Kidney epithelial cell (primary cell): ENCODE measurements at places on chromosomes 5 and 9.

GRCh38 chr5:170440771-170441392, 51.7 kb upstream of the KCNMB1 start:
- no peak for DNase-seq

GRCh38 chr5:110853267-110853666, 114.5 kb downstream of the SLC25A46 start:
- DNase-seq, result no peak

GRCh38 chr5:157740229-157740610, 3.3 kb upstream of the LSM11 start:
- no peak for DNase-seq

DNA sequence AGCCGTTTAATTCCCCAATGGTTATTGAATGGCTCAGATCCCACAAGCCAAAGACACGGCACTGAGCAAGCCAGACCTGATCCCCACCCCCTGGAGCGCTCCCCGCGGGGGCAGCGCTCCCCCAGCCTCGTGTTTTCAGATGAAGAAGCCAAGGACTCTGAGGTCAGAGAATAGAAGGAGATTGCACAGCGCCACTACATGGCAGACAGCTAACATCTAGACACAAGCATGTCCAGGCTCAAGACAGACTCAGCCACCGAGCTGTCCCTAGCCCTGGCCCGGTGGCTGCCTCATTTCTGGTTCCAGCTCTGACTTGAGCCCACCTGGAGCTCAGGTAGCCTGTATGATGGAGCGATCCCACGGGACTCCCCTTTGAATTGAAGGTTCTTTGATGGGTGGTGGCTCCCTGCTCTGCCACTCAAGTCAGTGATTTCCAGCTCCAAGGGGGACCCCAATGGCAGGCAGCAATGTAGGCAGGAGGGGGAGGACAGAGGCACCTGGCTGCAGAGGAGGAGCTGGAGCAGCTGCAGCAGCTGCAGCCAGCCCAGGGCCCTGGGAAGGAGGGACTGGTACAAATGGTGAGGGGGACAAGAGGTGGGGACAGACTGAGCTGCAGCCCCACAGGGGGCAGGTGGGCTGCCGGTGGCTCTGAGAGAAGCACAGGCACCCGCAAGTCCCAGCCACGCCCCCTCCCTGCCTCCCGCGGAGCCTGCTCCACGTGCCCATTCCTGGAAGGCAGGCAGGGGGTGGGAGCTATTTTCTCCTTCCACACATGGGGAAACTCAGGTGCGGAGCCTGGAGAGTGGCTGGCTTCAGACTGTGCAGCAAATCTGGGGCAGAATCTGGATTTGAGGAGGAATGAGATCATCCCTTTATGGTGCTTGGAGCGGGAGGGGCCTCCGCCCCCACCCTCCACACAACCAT, 40.2 kb downstream of the NTNG2 start:
- DNase-seq, result no peak

DNA sequence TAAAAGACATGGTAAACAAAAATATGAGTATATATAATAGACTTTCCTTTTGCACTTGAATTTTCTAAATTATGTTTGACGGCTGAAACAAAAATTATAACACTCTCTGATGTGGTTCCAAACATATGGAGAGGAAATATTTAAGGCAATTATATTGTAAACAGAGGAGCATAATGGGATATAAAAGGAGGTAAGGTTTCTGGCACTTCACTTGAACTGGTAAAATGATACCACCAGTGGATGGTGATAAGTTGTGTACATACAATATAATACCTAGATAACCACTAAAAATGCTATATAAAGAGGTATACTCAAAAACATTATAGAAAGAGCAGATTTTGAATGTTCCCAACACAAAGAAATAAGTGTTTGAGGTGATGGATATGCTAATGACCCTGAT, 192.9 kb upstream of the RAD23B start:
- DNase-seq, result no peak

GRCh38 chr5:126394211-126394788, 28.9 kb upstream of the GRAMD2B start:
- DNase-seq, result no peak

DNA sequence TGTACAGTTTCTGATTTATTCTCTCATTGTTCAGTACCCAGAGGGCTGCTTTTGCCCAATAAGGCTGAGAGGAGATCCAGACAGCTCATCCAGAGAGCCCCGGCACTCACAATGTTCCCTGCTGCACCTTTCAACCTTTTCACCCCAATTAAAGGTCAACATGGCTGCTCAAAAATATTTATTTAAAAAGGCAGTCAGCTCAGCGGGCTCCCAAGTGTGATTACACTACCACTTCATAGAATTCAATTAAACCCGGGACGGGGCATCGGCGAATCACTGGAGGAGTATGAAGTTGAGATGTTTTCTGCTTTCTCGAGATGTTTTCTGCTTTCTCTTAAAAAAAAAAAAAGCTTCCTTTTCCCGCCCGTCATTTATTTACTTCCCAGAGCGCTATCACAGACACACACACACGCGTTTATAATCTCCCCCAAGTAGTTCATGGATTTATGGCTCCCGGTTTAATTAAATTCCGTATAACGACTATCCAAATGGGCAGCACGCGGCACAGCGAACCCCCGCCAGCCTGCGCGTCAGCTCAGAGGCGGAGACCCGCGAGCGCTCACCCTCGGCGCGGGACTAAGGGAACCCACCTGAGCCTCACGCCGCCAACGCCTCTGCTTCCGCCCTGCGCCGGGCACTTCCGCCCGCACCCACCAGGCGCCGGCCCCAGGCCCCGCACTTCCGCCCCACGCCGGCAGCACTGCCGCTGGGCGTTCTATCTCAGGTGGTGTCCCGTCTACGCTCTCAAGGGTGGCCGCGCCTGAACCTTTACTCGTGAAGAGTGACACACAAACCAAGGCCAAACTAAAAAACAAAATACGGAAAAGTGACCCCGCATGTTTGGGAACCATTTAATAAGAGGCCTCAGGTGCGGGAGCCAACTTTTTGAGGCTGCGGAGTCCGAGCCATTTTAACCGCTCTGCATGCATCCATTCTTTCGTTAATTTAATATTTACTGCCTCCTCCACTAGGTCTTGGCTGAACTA, at the start of gene C5orf63:
C5orf63 (minus strand) TSS at position 642 of the 986 bp plus-strand sequence. CDS start 14,507 bp downstream, outside the sequence.
- no peak for DNase-seq

DNA sequence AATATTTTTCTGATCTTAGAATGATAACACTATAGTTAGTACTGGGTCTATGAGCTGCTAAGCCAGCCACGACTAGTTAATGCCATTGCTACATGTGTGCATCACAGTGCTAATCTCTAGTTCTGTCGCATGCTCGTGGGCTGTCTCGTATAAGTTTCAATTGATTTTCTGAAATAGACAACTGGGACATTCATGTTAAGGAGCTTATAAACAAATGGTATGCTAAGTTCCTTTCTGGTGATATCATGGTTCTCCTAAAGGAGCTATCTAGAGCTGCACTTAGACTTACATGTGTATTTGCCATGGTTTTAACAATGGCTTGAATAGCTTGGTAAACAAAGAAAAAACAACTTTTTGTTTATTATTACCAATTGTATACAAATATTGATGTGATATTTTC, 46.2 kb downstream of the F2RL2 start:
- DNase-seq, result no peak

DNA sequence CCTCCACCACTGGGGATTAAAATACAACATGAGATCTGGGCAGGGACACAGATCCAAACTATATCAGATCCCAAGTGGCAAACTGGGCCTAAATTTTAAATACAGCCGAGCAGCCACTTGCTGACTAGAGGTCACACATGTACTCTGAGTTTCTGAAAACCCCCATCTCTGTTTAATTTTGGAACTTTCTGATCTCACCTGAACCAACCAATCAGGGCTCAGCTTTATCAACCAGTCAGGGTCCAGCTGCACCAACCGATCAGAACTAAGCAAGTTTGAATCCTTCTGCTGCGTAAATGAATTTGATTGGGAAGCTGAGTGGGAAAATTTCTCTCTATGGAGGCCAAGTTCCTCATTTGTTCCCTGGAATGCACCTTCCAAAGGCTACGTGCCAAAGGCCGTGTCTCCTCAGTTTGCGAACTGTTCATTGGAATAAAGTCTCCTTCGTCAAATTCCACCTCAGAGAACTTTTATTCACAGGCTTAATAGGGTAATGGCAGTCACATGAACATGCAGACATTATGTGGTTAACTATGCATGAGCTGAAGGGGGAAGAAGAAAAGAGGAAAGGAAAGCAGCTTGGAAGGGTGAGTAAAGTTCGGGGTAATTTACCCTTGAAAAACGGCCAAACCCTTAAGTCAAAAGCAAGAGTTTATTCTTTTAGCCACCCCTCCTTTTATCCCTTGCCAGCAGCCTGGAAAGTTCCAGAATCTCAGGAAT, 3.7 kb downstream of the CD180 start:
- no peak for DNase-seq

- no peak for DNase-seq
Observed at GRCh38 chr5:176371621-176372539, 6.6 kb downstream of the ARL10 start.
